ENCODE measurements at places on chromosomes 11 and 22.
A peak's percentile ranks its signal among the peaks of the same experiment; 100 is the strongest.

GRCh38 chr11:66277471-66278362 is at the start of gene CNIH2:
TSS of gene CNIH2 (plus strand) at chr11:66278175. CDS start at chr11:66278457, 282 bp downstream.
- peak; percentile 16 for DNase-seq
- no peaks in the 10 kb centered on the region for H3K4me1 ChIP-seq
- no peak within 1 kb of the TSS for H3K27ac ChIP-seq
- H3K27me3 ChIP-seq, result peaks cover 13% of the 10 kb centered on the region

DNA sequence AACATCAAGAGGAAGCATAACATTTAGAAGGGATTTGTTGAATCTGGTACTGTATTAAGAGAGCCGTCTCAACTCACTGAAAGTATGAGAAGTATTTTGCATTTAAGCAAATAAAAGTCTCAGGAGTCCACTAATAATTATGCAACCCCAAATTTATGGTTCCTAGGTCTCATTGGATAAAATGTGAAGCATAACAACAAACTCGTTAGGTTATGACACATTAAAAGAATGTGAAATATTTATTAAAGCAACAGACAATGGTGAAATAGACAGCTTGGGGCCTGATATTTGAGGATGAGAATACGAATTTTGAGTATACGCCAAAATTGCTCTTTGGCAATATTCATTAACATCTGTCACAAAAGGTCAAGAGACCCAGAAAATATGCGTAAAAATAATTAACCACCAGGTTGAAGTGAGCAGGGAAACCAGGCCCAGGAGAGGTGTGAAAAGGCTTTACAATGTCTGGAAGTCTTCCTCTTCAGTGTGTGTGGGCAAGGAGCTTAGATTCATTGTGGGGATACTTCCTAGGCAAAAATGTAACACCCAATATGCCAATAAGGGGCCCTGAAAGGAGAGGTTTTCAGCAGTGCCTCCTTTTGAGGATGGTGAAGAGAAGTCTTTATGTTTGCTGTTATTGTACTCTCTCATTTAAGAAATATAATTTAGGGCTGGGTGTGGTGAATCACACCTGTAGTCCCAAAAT is 89.2 kb downstream of the FDX1 start:
- no peak overlapping the region for H3K27ac ChIP-seq
- peak; percentile 58 for DNase-seq
- H3K36me3 ChIP-seq, result no peaks in the 10 kb centered on the region
- H3K4me3 ChIP-seq, result no peak overlapping the region

DNA sequence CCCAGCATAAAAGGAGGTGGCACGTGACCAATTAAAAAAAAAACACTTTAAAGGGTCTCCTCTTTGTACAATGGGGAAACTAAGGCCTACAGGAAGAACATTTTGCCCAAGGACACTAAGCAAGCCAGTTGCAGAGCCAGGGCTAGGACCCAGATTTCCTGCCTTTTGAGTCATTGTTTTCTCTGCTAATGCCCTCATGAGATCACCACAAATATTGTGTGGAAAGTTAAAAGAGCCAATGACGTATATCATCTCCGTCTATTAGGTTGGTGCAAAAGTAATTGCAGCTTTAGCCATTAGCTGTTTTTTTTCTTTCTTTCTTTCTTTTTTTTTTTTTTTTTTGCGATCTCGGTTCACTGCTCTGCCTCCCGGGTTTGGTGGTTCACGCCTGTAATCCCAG is 24.1 kb upstream of the LRRC32 start:
- no peak for DNase-seq
- H3K4me1 ChIP-seq, result no peaks in the 10 kb centered on the region
- peaks cover 3% of the 10 kb centered on the region for H3K27me3 ChIP-seq
- no peak overlapping the region for H3K27ac ChIP-seq
- no peaks in the 10 kb centered on the region for H3K36me3 ChIP-seq

DNA sequence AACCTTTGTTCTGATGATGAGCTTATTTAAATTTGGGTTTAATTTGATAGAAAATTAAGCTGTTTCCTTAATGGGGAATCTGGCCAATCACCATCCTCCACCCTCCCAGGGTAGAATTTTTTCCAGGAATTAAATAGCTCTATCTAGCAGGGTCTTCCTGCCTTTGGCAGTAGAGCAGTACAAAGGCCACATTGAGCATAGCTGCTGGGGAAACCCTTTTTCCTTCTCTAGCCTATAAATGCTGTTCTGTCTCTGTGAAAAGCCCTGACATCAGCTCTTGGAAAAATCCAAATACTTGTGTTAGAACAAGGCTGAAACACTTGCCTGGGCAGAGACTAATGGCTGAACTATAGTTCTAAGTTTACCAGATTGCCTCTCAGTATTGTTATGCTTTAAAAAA is 55.1 kb downstream of the ARHGEF12 start:
- DNase-seq, result peak; percentile 19
- peaks cover 6% of the 10 kb centered on the region for H3K4me1 ChIP-seq
- no peaks in the 10 kb centered on the region for H3K36me3 ChIP-seq

- H3K4me3 ChIP-seq, result no peak overlapping the region
- H3K27me3 ChIP-seq, result no peaks in the 10 kb centered on the region
- peak overlapping the region; percentile 60 for H3K27ac ChIP-seq
- DNase-seq, result no peak
- peaks cover 6% of the 10 kb centered on the region for H3K4me1 ChIP-seq
Observed at GRCh38 chr11:64048042-64048854, 12.5 kb downstream of the FLRT1 start.

DNA sequence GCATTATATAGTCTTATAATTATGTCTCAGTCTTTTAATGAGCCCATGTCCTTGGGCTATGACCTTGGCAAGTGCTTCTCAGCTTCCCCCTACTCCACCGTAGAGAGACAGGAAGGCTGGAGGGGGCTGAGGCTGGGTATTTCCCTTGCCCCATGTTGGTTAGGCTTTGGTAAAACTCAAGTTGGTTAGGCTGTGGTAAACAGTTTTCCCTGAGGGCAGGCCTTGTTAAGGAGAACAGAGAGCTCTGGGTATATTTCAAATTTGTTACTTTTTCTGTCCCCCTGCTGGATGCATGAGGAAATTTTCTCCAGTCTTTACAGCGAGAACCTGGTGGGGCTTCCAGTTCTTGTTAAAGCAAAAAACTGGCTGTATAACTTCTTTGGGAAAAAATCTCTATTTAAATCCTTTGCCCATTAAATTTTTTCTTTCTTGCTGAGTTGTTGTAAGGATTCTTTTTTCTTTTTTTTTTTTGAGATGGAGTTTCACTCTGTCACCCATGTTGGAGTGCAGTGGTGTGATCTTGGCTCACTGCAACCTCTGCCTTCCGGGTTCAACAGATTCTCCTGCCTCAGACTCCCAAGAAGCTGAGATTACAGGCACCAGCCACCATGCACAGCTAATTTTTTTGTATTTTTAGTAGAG is 12.2 kb upstream of the DCHS1 start:
- H3K27me3 ChIP-seq, result no peaks in the 10 kb centered on the region
- H3K27ac ChIP-seq, result no peak overlapping the region
- H3K4me1 ChIP-seq, result no peaks in the 10 kb centered on the region
- H3K36me3 ChIP-seq, result no peaks in the 10 kb centered on the region
- no peak overlapping the region for H3K4me3 ChIP-seq
- DNase-seq, result peak; percentile 22
